ENCODE measurements at places on chromosomes 4 and X.

DNA sequence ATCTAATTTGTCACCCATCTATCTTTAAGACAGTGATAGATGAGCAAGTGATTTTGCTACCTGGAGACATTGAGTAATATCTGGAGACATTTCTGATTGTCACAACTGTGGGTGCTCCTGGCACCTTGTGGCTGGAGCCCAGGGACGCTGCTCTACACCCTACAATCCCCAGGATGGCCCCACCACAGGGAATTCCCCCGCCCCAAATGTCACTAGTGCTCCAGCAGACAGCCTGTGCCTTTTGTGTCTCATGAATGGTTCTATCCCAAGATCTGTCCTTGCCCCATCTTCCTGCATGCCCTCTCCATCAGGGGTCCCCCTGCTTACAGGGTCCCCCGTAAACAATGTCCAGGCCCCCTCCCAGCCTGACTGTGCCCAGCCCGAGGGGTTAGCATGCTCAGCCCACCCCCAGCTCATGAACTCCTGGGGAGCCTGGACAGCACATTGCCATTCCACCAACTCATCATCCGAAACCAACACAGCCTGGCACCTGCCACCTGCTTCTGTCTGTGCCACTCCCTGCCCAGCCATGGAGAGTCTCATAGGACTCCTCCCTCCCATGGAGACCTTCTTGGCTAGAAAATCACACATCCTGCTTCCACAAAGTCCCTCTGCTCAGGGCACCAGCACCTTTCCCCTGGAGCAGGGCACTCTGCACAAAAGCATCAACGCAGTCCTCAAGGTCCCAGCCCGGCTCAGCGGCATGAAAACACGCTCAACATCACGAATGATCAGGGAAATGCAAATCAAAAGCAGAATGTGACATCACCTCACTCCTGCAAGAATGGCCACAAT lies 5.7 kb downstream of the P2RY8 start:
- DNase-seq: peak; percentile 40

DNA sequence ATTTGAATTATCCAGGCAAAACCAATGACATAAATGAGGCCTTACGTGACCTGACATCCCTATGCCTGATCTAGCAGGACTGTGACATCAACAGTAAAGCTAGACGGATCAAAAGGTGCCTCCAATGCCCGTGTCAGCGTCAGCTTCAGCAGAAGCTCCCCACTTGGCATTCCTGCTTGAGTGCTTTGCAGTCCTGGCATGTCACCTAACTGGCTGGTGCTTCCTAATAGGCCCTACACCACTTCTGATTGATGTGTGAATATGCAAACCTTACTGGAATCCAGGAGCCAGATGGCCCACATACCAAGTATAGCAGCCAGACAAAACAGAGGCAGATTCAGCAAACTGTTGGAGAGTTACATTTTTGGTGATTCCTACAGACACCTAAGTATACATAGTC lies 224.2 kb downstream of the DMD start:
- no peak for DNase-seq

DNA sequence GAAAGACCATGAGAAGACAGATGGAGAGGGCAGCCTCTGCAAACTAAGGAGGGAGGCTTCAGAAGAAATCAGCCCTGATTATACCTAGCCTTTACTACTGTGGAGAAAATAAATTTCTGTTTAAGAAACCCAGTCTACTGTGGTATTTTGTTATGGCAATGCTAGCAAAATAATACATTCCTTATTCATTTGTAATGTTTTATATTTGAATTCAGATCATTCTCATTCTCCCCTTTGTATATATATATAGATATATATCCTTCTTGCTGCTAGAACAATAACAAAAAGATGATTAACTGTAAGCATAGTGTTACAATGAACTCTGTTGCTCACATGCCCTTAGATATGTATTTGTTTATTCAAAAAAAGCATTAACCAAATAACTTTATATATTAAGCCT lies 22.5 kb downstream of the DMD start:
- DNase-seq: no peak

DNA sequence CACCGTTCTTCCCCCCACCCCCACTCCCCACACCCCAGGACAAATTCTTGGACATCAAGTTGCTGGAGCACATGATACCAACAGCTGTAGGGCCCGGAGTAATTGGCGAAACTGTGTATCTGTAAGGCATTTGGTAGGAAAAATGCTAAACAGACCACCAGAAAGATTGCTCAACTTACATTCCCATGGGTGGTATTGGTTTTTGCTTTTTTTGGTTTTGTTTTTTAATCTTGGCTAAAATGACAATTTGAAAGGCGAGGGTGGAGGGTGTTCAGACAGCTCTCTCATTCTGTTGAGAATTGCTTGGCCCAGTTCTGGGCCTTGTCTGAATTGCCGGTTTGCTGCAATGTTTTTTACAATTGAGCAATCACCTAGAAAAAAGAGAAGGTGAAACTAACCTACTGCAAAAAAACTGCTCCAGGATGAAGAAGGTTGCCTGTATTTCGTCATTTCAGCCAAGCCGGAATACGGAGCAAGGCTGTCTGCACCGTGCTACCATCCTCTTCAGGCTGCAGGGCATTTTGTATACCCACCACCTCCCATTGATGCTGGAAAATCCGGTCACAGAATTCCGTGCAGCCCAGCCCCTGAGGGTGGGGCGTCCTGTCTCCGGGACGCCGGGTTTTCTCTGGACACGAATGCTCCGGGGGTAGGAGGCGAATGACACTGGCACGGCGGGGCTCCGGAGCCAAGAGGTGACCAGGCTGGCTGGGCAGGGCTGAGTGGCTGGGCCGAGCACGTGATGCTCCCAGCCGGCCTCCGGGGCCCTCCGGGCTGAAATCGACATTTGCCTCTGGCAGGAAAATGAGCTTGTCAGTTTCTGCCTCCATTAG lies at the start of gene CLCN4:
Gene CLCN4, plus strand, starts transcription at position 777 of the 833 bp plus-strand sequence. CDS start 28,058 bp downstream, outside the sequence.
- no peak for DNase-seq

GRCh38 chr4:5217421-5217820 lies 166.1 kb downstream of the STK32B start:
- DNase-seq: no peak

GRCh38 chr4:165360041-165360695 lies 18.6 kb upstream of the CPE start:
- no peak for DNase-seq

DNA sequence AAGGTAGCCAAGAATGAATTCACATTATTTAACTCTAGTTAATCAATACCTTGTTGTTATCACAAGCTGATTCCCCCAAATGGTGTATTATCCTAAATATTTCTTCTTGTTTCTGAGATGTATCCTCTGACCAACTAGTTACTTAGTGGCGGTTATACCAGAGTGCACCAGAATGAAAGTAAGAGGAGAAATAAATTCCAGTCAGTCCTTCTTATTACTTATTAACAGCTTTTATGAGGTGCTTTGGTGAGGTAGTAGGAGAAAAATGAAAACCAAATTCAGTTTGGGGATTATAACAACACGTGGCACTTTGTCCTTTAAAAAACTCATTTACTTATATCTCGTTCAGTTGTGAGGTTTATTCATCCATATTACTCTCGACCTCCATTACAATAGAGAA lies 101.9 kb downstream of the AMMECR1 start:
- DNase-seq: no peak
